Kidney capillary endothelial cell (primary cell): ENCODE measurements at places on chromosomes 5 and 9.

- DNase-seq: no peak
Measured at GRCh38 chr9:97842960-97843359, 10.1 kb upstream of the FOXE1 start.

- DNase-seq: no peak
Measured at GRCh38 chr9:127267793-127268525, 3.4 kb downstream of the GARNL3 start.

DNA sequence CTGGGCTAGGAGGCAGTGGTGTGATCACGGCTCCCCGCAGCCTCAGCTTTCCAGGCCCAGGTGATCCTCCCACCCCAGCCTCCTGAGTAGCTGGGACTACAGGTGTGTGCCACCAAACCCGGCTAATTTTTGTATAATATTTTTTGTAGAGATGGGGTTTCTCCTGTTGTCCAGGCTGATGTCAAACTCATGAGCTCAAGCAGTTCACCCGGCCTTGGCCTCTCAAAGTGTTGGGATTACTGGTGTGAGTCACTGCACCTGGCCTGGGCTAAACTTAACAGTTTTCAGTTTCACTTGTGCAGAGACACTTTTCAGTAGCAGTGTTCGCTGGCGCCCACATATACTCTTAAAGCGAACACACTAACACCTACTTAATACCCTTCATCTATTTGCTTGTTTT, 205.6 kb upstream of the ZNF608 start:
- DNase-seq: no peak

- no peak for DNase-seq
Measured at GRCh38 chr5:4857761-4858160, 282.4 kb upstream of the ADAMTS16 start.
